ENCODE measurements at places on chromosomes 5 and 9.
A peak's percentile ranks its signal among the peaks of the same experiment; 100 is the strongest.

- DNase-seq = no peak
These were observed 441.5 kb downstream of the DNAH5 start for GRCh38 chr5:13503017-13503416.

GRCh38 chr9:105064248-105065097 lies 136.5 kb upstream of the ABCA1 start:
- DNase-seq = peak; percentile 95

GRCh38 chr5:124952079-124952478 lies 205.6 kb upstream of the ZNF608 start:
- no peak for DNase-seq

- no peak for DNase-seq
These were observed 10.1 kb upstream of the MOB3B start for GRCh38 chr9:27539479-27540441.

DNA sequence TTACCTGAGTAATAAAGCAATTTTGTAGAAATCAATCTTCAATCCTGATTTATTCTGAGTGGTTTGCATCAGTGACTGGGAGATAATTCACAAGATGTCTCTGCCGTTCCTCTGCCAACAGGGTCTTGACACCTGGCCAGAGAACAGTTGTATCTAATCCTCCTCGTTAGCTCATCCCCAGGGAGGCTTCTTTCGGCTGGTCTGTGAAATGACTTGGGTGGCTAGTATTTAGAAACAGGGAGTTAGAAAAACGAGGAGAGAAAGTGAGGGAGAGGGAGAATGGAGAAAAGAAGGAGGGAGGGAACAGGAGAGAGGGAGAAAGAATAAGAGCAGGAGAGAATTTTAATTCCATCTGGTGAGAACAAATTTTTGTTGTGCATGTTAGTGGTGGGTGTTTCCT lies 600.2 kb upstream of the TLE4 start:
- no peak for DNase-seq

- DNase-seq = no peak
These were observed 21.4 kb downstream of the AGXT2 start for GRCh38 chr5:35026280-35026840.

DNA sequence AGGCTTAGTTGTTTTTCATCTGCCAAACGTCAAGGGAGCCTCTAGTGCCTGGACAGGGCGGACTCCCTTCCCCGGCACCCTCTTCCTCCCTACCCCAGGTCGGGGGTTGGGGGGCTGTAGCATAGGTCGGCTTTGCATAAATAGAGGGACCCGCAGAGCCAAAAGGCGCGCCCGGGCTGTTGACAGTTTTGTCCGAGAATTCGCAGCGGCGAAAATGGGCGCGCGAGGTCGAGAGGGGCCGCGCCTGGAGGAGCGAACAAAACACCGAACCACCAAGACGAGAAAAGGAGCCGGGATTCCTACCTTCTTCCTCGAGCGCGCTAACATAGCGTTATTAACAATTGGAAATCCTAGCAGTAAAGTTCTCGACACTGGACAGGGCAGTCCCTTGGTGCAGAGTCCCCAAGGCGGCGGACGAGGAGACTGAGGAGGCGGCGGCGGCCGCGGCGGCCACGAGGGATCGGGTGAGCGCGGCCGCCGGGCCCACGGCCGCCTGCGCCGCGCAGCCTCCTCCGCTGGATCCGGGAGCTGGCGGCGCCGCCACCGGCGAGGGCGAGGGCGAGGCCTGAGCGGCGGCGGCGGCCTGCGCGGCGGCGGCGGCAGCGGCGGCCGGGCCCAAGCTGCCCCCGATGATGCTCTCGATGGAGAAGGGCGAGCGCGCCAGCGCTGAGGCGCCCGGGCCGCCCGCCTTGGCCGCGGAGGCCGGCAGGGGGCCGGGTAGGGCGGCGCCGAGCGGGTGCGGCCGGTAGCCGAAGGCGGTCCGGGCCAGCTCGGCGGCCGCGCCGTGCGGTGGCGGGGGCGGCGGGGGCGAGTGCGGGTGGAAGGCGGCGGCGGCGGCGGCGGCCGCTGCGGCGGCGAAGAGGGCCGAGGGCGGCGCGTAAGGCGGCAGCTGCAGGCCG lies 1.7 kb downstream of the FOXD1 start:
- DNase-seq = no peak

DNA sequence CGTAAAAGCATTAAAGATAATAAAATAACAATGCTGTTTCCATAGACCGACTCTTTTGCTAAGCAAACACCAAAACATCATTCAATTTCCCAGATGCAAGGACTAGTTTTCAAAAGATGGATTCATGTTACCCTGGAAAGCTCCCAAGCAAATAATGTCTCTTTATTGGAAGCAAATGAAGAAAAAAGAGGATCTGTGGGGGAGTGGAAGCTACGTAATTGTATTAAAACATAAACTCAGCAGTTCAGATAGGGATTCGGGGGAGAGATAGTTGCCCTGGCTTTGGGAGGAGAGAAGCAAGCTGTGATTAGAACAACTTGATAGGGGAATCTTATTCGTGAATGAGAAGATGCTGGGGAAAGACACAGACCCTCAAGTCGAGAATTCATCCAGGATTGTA lies 491.0 kb upstream of the CLINT1 start:
- DNase-seq = no peak

- DNase-seq = peak; percentile 89
These were observed 8.1 kb downstream of the FAM193B start for GRCh38 chr5:177546258-177546741.

- DNase-seq = peak; percentile 87
These were observed 113.4 kb downstream of the SYK start for GRCh38 chr9:90914868-90915483.

- DNase-seq = no peak
These were observed 20.6 kb downstream of the FST start for GRCh38 chr5:53501054-53501453.

DNA sequence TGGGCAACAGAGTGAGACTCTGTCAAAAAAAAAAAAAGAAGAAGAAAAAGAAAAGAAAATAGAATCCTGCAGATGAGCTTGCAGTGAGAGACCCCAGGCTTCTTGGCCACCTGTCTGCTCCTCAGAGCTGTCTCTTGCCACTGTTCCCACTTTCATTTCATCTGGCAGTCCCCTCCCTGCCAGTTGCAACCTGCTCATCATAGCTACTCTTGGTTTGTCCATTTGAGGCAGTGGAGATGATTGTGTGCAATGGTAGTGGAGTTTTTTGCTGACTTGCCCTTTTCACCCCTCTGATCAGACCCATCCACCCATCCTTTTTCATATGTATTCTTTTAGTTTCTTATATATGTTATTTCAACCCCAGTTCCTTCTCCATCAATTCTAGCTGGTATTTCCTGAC lies 28.7 kb downstream of the ANKRD33B start:
- no peak for DNase-seq

DNA sequence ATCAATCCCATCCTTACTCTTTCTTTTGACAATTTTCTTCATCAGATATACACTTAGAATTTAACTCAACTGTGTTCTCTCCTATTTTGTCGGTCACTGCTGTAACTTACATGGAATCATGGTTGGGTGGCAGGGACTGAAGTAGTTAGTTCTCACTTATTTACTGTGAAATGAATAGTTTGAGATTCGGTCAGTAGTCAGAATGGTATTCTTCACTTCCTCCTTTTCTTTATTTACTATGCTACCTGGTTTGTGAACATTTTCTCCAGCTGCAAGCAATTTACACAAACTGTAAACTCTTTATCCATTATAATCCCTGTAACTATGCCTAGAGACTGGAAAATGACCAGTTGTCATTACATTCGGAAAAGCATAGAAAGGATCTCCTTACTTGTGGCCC lies 41.5 kb upstream of the GDNF start:
- no peak for DNase-seq

DNA sequence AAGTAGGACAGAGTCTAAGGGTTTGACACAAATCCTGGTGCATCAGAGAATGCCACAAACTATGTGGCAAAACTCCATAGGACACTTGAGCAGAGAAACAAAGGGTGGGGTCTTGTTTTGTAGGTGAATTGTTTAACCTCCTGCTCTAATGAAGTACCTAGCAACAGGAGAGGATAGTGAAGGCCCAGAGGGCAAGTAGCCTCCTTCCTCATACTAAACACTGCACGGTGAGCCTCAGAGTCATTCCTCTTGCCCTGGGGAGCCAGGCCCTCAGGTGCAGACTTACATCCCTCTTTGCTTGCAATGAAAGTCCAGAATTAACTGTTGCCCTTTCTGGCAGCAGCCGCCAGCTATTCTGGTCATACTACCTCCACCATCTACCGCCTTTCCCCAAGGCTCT lies 166.1 kb downstream of the DROSHA start:
- DNase-seq = no peak

- DNase-seq = no peak
These were observed 79.2 kb upstream of the UBTD2 start for GRCh38 chr5:172362755-172363154.

DNA sequence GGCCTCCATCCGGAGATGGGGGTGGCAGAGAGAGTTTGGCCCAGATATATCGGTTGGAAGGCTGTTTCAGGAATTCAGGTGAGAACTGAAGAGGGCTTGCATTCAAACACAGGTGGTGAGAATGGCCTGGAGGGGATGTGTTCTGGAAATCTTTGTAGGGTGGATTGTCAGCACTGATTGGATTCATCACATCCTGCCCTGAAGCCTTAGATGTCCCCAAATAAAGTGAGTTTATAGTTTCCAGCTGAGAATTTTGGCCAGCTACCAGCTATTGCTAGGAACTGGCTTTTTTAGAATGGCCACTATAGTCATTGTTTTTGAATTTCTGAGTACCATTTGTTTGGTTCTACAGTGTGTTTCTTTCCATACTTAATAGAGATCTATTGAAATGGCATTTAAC lies 46.1 kb upstream of the ANKH start:
- no peak for DNase-seq

- DNase-seq = no peak
These were observed 12.9 kb downstream of the FBXW5 start for GRCh38 chr9:136931611-136932130.

DNA sequence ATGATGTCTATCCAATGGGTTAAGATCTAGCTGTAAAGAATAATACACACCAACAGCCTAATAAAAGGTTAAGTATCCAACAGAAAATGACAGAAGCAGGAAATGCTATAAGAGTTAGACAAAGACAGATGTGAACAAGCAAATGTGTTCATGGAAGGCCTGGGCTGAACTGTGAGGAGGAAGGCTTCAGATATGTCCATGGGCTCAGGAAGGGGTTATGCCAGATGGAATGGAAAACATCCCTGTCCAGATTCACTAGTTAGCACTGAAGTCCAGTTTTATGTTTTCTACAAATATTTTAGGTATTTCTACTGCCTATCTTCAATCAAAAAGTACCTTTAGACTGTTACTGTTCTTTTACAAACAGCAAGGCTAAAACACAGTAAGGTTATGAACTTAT lies 27.1 kb downstream of the ERAP1 start:
- no peak for DNase-seq

DNA sequence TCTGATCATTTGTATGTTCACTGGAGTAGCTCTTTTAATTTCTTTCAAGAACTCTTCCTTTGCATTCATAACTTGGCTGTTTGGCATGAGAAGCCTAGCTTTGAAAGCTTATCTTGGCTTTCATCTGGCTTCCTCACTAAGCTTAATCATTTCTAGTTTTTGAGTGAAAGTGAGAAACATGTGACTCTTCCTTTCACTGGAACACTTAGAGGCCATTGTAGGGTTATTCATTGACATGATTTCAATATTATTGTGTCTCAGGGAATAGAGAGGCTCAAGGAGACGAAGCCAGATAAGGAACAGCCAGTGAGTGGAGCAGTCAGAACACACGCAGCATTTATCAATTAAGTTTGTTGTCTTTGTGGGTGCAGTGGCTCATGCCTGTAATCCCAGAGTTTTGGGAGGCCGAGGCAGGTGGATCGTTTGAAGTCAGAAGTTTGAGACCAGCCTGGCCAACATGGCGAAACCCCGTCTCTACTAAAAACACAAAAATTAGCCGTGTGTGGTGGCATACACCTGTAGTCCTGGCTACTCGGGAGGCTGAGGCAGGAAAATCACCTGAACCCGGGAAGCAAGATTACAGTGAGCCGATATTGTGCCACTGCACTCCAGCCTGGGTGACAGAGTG lies 98.3 kb downstream of the UGCG start:
- no peak for DNase-seq

DNA sequence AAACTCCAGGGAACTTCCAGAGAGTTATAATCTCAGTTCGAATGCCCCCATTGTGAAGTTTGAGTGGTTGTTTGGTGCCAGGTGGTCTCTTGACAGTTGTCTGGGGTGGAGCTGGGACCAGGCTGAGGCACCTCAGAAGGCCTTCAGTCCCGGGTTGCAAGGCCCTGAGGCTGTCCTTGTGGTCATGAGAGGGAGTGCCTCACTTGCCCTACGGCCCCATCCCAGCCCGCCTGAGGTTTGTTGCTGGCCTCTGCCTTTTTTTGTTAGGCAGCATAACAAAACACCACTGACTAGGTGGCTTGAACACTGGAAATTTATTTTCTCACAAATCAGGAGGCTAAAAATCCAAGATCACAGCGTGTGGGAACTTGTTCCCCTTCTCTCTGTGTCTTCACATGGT lies 73.0 kb upstream of the PAPPA start:
- DNase-seq = no peak

DNA sequence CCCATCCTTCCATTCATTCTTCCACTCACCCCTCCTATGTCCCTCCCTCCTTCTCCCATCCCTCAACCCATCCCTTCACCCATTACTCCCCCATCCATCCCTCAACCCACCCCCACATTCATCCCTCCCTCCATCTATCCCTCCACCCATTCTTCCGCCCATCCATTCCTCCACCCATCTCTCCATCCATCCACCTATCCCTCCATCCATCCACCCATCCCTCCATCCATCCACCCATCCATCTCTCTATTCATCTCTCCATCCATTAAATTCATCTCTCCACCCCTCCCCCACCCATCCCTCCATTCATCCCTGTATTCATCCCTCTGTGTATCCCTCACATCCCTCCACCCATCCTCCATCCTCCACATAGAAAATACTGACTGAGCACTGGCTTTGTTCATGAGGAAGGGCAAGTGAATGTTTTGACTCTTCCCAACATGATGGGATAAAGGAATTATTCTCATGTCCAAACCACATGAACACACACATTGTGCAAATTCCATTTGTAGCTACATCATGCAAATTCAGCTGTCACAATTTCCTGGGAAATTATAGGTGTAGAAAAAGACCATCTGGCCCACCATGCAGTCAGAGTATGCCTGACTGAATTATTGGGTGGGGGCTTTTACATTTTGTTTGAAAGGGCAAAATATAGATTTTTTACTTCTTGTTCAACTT lies 6.9 kb upstream of the VAV2 start:
- no peak for DNase-seq

DNA sequence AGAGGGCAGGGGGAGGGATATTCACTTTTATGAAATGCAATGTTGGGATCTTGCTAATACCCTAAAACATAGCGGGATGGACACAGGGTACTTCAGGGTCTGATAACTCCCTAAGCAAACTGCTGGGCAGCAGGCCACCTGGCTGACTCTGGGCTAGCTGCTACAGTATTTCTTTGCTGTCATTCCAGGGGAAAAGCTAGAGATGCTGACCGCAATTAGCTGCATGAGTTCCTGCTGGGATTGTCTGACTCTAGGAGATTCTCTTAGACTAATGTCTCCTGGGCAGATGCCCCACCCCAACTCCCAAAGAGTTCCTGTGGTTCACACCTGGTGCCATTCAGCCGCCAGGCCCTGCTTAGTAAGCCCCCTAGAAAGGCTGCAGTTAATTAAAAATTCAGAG lies 69.9 kb downstream of the PSAT1 start:
- DNase-seq = no peak
